ENCODE measurements at places on chromosomes 1 and 21. TPM values are rescaled to one million over a fixed set of nuclear protein-coding genes. Genes with fewer than 3 reads are reported as not detected.

The SYDE2 gene
- total RNA-seq: not detected

The NMNAT2 gene
- not detected for total RNA-seq

GRCh38 chr1:17791480-17791879 is 36.3 kb downstream of the ACTL8 start:
- no peaks in the 10 kb centered on the region for H3K4me1 ChIP-seq
- H3K36me3 ChIP-seq: no peaks in the 10 kb centered on the region
- H3K27me3 ChIP-seq: peaks cover 14% of the 10 kb centered on the region
- H3K27ac ChIP-seq: no peak overlapping the region
- DNase-seq: no peak
- no peak overlapping the region for H3K4me3 ChIP-seq

GRCh38 chr1:209107535-209107934 is 476.0 kb upstream of the CAMK1G start:
- no peaks in the 10 kb centered on the region for H3K4me1 ChIP-seq
- H3K4me3 ChIP-seq: no peak overlapping the region
- no peak for DNase-seq
- H3K36me3 ChIP-seq: no peaks in the 10 kb centered on the region
- no peak overlapping the region for H3K27ac ChIP-seq
- no peaks in the 10 kb centered on the region for H3K27me3 ChIP-seq

- H3K4me3 ChIP-seq: peak overlapping the region; percentile 97
- DNase-seq: no peak
- peak overlapping the region; percentile 91 for H3K27ac ChIP-seq
- peaks cover 25% of the 10 kb centered on the region for H3K4me1 ChIP-seq
Observed at GRCh38 chr1:75725266-75725665, 757 bp downstream of the ACADM start.

DNA sequence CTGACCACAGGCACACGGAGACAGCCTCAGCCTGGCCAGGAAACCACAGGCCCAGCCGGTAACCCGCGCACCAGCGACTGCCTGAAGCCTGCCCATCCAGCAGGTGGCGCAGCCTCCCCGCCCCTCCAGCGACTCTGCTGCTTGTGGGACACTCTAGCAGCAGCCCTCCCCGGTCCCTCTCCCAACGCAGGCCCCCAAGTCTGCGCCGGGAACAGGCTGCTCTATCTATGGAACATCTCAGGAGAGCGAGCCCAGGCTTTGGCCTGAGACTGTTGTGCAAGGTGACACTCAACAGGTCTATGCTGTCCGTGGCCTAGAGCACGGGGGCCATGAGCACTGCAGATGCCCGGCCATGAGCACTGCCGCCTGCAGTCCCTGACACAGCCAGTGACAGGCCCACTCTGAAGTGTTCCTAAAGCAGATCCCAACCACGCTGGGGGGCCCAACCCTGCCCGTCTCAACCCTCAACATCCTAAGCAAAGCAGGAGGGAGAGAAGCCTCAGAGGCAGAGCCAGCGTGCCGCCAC is 28.4 kb downstream of the WDR4 start:
- no peaks in the 10 kb centered on the region for H3K27me3 ChIP-seq
- H3K27ac ChIP-seq: no peak overlapping the region
- H3K4me3 ChIP-seq: no peak overlapping the region
- DNase-seq: peak; percentile 60
- peaks cover 13% of the 10 kb centered on the region for H3K36me3 ChIP-seq

DNA sequence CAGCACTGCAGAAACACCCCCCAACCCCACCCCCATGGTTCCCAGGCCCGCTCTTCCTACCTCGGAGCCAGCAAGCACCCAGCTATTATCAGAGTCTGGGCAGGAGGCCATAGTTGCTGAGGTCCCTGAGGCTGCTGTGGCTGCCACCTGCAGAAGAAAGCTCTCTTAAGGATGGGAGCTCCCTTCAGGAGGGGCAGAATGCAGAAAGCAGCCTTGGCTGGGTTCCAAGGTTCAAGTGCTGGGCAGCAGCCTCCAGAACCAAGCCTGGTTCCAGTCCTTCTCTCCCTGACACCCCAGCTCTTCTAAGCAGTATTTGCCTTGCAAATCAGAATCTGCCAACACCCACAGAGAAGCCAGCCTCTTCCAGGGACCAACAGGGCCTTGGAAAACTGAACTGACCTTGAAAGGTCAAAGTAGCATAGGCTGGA is 2.3 kb downstream of the PBXIP1 start:
- H3K4me1 ChIP-seq: peaks cover 52% of the 10 kb centered on the region
- no peaks in the 10 kb centered on the region for H3K27me3 ChIP-seq
- peak overlapping the region; percentile 99 for H3K4me3 ChIP-seq
- DNase-seq: no peak

DNA sequence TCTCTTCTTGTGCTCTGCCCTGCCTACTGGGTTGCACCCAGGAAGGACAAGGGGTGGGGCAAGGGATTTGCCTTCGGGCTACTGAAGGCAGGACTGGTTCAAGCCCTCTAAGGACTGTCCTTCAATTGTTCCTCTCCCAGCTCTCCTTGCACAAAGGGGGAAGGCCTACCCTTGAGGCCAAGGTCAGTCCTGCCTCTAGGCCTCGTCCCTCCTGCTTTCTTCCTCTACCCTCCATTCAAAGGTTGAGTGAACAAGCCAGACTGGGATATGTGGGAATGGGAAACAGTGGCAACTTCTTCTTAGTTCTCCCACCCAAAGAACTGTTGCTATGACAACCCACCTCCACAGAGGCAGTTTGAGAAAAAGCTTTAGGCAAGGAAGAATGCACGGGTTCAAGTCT is 2.7 kb downstream of the LURAP1 start:
- no peak for DNase-seq
- H3K27ac ChIP-seq: no peak overlapping the region
- peaks cover 6% of the 10 kb centered on the region for H3K4me1 ChIP-seq
- H3K36me3 ChIP-seq: no peaks in the 10 kb centered on the region
- H3K27me3 ChIP-seq: no peaks in the 10 kb centered on the region

DNA sequence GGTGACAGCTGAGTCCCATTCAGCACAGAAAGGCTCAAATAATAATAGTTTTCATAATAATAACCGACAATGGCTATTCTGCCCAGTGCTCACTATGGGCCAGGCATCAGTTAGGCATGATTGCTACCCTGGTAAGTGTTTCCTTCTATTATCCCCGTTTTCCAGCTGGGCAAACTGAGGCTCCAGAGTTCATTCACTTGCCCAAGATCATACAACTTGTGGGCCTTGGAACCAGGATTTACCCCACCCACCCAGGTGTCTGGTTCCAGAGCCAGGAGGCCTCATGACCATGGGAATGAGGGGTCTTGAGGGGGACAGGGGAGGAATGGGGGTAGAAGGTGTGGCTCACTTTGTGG is 518 bp downstream of the PLOD1 start:
- no peaks in the 10 kb centered on the region for H3K36me3 ChIP-seq
- H3K27ac ChIP-seq: peak overlapping the region; percentile 51
- DNase-seq: no peak
- H3K27me3 ChIP-seq: no peaks in the 10 kb centered on the region

DNA sequence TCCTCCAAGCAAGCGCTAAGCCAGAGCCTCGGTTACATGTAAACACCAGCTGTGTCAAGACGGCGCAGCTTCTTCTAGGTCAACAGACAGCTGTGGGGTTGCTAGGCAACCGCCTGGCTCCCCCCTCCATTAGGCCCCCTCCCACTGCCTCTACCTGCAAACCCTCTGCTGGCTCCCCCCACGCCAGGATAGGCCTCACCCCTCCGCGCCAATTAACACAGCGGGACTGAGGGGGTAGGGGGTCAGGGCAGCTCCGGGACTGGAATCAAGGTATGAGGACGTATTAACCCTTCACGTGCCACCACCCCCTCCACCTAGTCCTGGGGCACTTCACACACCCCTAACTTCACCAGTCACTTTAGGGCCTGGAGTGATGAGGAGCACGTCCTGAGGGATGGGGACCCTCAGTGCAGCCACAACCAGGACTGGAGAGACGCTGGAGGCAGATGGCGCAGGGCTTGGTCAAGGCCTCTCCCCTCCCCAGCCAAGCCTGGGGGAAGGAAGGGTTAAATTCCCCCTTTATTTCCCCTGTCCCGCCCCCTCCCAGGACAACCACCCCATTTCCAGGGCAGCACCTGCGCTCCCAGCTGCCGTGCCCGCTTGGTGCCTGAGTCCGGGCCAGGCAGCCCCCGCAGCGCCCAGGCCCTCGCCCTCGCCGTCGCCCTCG is 37.4 kb upstream of the WASF2 start:
- no peak overlapping the region for H3K27ac ChIP-seq
- no peak overlapping the region for H3K4me3 ChIP-seq
- H3K27me3 ChIP-seq: peaks cover 21% of the 10 kb centered on the region
- peaks cover 33% of the 10 kb centered on the region for H3K4me1 ChIP-seq
- DNase-seq: no peak

DNA sequence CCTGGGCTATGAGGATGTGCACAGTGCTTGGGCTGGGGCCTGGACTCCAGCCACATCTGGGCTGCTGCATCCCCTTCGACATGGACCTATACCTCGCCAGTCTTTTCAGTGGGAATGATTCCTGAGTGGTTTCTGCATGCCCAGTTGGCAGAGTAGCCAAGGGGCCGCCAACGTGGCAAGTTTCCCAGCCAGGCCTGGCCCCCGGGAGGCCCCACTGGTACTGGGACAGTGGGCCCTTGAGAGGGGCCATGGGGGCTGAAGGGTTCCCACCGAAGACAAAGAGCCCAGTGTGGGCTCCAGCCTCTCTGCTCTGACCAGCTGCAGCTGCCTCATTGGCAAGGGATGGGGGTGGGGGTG is 15.4 kb downstream of the RAP1GAP start:
- no peak overlapping the region for H3K27ac ChIP-seq
- no peak overlapping the region for H3K4me3 ChIP-seq
- DNase-seq: no peak
- peaks cover 13% of the 10 kb centered on the region for H3K4me1 ChIP-seq

- no peaks in the 10 kb centered on the region for H3K27me3 ChIP-seq
- no peak for DNase-seq
Observed at GRCh38 chr1:32208891-32209328, at the start of gene DCDC2B. Gene DCDC2B, plus strand, starts transcription at chr1:32209089. Its CDS starts 5 bp downstream, at chr1:32209094.

Measured in natural killer cell treated with Interleukin-12 subunit alpha and Interleukin-12 subunit beta and Interleukin-15 and Interleukin-18, amount 100 ng/mL, for 72 hours (primary cell).